Vagina (tissue), 2 donors: ENCODE measurements at places on chromosomes 5 and 9. TPM values are rescaled to one million over a fixed set of nuclear protein-coding genes. Genes with fewer than 3 reads are reported as not detected.
A peak's percentile ranks its signal among the peaks of the same experiment; 100 is the strongest.

- H3K4me1 ChIP-seq: peaks cover 5% of the 10 kb centered on the region
- no peaks in the 10 kb centered on the region for H3K36me3 ChIP-seq
- H3K27ac ChIP-seq: no peak overlapping the region
- no peak for DNase-seq
These were observed 19.6 kb upstream of the ENC1 start for GRCh38 chr5:74660140-74660539.

DOK3 gene
- 12.0 TPM for total RNA-seq

DNA sequence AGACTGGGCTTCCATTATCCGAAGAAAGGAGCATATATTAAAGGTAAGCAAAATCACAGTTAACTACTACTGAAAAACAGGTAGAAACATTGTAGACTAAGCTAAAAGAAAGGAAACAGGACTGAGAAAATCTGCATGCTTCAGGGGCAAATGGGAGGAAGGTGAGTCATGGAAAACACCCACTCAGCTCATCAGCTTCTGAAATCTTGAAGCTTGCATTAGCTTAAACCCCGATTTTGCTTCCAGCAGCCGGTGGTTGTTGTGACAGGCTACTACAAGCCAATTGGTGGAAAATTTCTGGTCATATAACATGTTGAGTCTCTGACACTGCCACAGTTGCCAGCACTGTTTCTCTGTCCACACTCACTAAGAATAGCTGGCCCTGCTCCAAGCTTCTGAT is 179.6 kb upstream of the PUM3 start:
- H3K4me3 ChIP-seq: no peak overlapping the region
- no peaks in the 10 kb centered on the region for H3K4me1 ChIP-seq
- no peaks in the 10 kb centered on the region for H3K36me3 ChIP-seq
- no peak overlapping the region for H3K27ac ChIP-seq

SMIM3 gene
- 46.7 TPM for total RNA-seq

DNA sequence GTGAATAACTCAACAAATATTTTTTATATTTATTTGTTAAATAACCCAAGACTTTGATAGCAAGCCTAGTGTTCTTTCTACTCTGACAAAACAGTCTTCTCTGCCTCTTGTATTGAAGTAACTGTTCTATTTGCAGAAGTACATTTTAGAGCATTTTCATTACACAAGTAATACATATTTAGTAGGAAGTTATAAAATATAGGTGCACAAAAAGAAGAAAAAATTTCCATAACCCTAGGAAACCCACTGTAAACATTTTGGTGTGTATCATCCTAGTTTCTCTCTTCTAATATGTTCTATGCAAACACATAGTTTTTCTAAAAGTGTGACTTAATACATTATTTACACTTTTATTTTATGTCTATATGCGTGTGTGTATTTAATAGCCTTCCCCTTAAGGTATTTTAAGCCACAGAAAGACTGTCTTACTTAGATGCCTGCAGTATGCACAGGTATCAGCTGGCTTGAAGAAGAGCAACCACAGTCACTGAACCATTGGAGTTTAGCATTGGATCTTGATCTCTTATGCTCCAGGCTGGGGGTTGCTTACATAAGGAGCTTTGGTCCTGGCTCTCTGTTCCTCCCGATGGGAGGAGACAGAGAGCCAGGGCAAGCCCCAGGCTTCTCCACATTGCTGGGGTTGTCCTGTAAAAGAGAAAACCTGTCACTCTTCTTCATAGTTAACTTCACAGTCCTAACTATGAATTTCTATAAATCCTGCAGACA is 3.8 kb downstream of the SELENOP start:
- peak overlapping the region; percentile 25 for H3K4me3 ChIP-seq
- H3K36me3 ChIP-seq: no peaks in the 10 kb centered on the region
- H3K27ac ChIP-seq: peak overlapping the region; percentile 87
- H3K4me1 ChIP-seq: peaks cover 25% of the 10 kb centered on the region

GRCh38 chr9:112279501-112279900 is 53.9 kb downstream of the PTBP3 start:
- no peak overlapping the region for H3K27ac ChIP-seq
- H3K4me1 ChIP-seq: peaks cover 24% of the 10 kb centered on the region
- H3K36me3 ChIP-seq: no peaks in the 10 kb centered on the region
- no peak overlapping the region for H3K4me3 ChIP-seq
- DNase-seq: no peak

DNA sequence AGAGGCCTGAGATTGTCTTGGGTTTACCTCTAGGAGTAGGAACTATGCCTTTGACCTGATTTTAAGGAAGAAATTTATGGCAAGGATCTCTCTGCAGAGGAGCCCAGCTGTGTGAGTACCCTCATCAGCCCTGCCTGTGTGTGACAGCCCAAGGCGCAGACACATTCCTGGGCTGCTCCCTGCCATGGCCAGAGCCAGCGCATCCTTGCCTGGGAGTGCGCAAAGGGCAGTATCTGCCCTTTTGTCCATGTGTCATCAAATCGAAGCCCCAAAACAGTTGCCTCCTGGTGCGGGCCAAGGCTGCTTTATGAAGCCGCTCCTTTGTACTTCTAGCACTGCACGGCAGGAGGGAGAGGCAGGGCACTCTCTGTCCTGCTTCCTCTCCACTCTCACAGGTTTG is 51.9 kb downstream of the PRRT1B start:
- no peak overlapping the region for H3K27ac ChIP-seq
- no peaks in the 10 kb centered on the region for H3K27me3 ChIP-seq
- H3K4me3 ChIP-seq: no peak overlapping the region
- H3K36me3 ChIP-seq: peaks cover 55% of the 10 kb centered on the region
- no peak for DNase-seq
- no peaks in the 10 kb centered on the region for H3K4me1 ChIP-seq

- H3K36me3 ChIP-seq: no peaks in the 10 kb centered on the region
- no peak overlapping the region for H3K4me3 ChIP-seq
- H3K27me3 ChIP-seq: no peaks in the 10 kb centered on the region
These were observed 41.8 kb downstream of the KCNT1 start for GRCh38 chr9:135743546-135744332.

DNA sequence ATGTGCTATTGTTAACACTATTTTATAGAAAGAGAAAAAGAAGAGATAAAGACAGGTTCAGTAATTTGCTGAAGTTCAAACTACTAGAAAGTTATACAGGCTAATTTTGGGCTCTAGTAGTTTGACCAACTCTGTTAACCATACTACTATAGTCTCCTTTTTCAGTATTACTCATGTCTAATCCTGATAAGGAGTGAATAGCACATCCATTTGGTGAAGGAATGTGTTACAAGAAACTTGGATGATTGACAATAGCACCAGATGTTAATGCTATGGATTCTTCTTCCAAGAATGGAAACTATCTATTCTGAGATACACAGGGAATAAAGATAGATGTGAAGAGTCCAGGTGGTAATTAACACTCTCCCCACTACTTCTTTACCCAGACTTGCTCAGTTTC is 677.3 kb downstream of the PRELID2 start:
- H3K27me3 ChIP-seq: no peaks in the 10 kb centered on the region
- no peak overlapping the region for H3K27ac ChIP-seq
- no peak for DNase-seq
- H3K36me3 ChIP-seq: no peaks in the 10 kb centered on the region
- no peak overlapping the region for H3K4me3 ChIP-seq

ZNF367 gene
- 0.74 TPM for total RNA-seq

GRCh38 chr5:110865400-110866094 is 126.7 kb downstream of the SLC25A46 start:
- H3K27me3 ChIP-seq: no peaks in the 10 kb centered on the region
- no peak overlapping the region for H3K4me3 ChIP-seq
- no peaks in the 10 kb centered on the region for H3K4me1 ChIP-seq
- H3K36me3 ChIP-seq: no peaks in the 10 kb centered on the region
- no peak overlapping the region for H3K27ac ChIP-seq
- DNase-seq: no peak

- no peaks in the 10 kb centered on the region for H3K27me3 ChIP-seq
- H3K36me3 ChIP-seq: no peaks in the 10 kb centered on the region
- no peak overlapping the region for H3K4me3 ChIP-seq
- H3K27ac ChIP-seq: no peak overlapping the region
- H3K4me1 ChIP-seq: peaks cover 9% of the 10 kb centered on the region
These were observed 204.6 kb upstream of the CD180 start for GRCh38 chr5:67401172-67401571.

- H3K27ac ChIP-seq: no peak overlapping the region
- no peaks in the 10 kb centered on the region for H3K27me3 ChIP-seq
- H3K36me3 ChIP-seq: no peaks in the 10 kb centered on the region
- no peak overlapping the region for H3K4me3 ChIP-seq
- no peak for DNase-seq
- H3K4me1 ChIP-seq: peaks cover 14% of the 10 kb centered on the region
These were observed 114.8 kb downstream of the TLE4 start for GRCh38 chr9:79686381-79687130.

GRCh38 chr5:59466271-59466670 is 427.3 kb downstream of the PDE4D start:
- no peak overlapping the region for H3K27ac ChIP-seq
- no peak for DNase-seq
- no peaks in the 10 kb centered on the region for H3K4me1 ChIP-seq
- no peaks in the 10 kb centered on the region for H3K27me3 ChIP-seq
- H3K36me3 ChIP-seq: no peaks in the 10 kb centered on the region

DNA sequence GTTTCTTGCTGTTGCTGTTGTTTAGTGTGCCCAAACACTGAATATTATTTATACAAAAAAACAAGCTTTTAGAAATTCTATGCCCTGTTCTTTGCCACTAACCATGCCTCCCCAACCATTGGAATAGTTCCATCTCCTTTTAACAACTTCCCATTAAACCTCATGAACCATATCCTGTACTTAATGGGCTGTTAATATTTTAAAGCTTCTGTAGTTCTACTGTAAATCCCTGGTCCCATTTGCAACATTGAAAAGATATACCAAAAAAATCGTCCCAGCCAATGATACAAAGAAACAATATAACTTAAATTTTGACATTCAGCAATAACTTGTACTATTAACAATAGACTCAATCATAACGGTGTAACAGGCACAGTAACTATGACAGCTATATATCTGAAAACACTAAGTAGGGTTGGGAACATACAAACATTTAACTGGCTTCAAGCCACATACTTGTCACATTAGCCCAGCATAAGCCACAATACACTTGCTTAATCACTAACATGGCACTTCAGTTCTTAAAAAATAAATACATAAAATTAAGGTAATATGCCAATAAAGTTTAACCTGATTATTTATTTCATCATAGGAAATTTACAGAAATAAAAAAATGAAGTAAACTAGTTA is 86.1 kb downstream of the ADAMTS6 start:
- H3K4me3 ChIP-seq: no peak overlapping the region
- no peaks in the 10 kb centered on the region for H3K36me3 ChIP-seq
- no peaks in the 10 kb centered on the region for H3K4me1 ChIP-seq
- no peak for DNase-seq
- H3K27me3 ChIP-seq: no peaks in the 10 kb centered on the region

PTCD2 gene
- 6.9 TPM for total RNA-seq

GRCh38 chr9:87739546-87739945 is 13.6 kb downstream of the CTSL start:
- no peak overlapping the region for H3K4me3 ChIP-seq
- no peaks in the 10 kb centered on the region for H3K27me3 ChIP-seq
- no peaks in the 10 kb centered on the region for H3K36me3 ChIP-seq
- no peaks in the 10 kb centered on the region for H3K4me1 ChIP-seq

TMEM215 gene
- not detected for total RNA-seq

KLF9 gene
- 98.5 TPM for total RNA-seq

DNA sequence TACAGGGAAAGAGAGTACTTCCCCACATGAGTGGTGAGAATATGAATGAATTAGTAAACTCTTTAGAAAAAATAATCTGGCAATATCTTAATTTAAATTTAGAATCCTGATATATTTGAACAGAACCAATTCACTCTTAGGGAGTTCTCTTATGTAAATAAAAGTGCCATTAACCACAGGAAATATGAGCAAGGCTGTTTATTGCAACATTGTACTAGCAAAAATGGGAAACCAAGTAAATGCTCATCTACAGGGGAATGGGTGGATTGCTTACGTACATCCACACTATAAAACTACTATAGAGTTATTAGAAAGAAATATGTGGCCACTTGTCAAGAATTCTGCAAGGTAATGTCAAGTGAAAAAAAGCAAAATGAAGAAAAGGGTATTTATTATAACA is 274.5 kb downstream of the TLE1 start:
- no peak overlapping the region for H3K27ac ChIP-seq
- H3K4me1 ChIP-seq: peaks cover 4% of the 10 kb centered on the region
- no peak overlapping the region for H3K4me3 ChIP-seq

SLC34A1 gene
- not detected for total RNA-seq

DNA sequence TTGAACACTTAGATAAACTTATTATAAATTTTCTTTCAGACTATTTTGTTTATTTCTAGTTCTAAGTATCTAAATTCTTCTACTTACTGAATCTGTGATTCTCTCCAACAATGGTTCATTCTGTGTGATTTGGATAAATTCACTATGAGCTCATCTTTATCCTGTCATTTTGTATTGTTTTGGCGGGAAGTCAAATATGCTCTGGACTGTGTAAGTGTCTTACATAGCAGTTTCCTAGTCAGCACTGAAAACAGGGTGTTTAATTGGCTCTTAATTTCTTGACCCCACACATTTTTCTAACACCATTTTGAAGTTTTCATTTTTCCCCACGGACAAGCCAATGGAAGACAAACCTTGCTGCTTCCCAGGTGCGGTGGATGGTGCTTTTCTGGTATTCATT is 207.0 kb upstream of the ACO1 start:
- no peak overlapping the region for H3K27ac ChIP-seq
- no peaks in the 10 kb centered on the region for H3K27me3 ChIP-seq
- H3K4me3 ChIP-seq: no peak overlapping the region
- DNase-seq: no peak
- H3K4me1 ChIP-seq: no peaks in the 10 kb centered on the region

GRCh38 chr5:95032801-95033200 is 252.1 kb downstream of the MCTP1 start:
- H3K4me1 ChIP-seq: no peaks in the 10 kb centered on the region
- H3K27ac ChIP-seq: no peak overlapping the region
- H3K36me3 ChIP-seq: no peaks in the 10 kb centered on the region
- H3K27me3 ChIP-seq: no peaks in the 10 kb centered on the region
- DNase-seq: no peak
- no peak overlapping the region for H3K4me3 ChIP-seq

- no peaks in the 10 kb centered on the region for H3K27me3 ChIP-seq
- no peak for DNase-seq
- H3K27ac ChIP-seq: no peak overlapping the region
- no peak overlapping the region for H3K4me3 ChIP-seq
- H3K36me3 ChIP-seq: no peaks in the 10 kb centered on the region
These were observed 95.6 kb downstream of the MLLT3 start for GRCh38 chr9:20526500-20527319.

DNA sequence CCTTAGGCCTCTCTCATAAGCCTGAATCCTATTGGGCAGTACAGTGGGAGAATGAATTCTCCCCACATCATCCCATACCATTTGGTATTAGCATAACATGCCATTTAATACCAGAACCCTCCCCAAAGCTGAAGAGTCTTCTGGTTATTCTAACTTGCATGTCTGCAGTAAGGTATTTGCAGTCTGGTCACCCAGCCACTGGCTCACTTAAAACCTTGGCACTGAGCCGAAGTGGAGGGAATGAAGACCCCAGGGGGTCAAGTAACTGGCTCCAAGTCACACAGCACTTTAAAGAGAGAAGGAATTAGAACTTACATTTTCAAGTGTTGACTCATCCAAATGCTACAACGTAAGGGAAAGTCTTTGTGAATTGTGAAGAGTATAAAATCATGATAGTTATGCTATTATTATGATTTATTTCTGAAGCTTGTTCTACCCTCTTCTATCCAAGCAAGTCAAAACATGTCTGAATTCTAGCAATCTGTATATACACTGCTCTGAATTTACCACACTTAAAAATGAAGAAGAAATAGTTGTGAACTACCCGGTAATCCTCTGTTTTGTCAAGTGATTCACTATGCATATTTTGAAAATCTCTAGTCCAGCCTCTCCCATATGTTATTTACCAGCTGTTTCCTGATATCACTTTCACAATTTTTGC is 28.5 kb downstream of the GLRA1 start:
- no peaks in the 10 kb centered on the region for H3K27me3 ChIP-seq
- no peaks in the 10 kb centered on the region for H3K4me1 ChIP-seq
- no peak for DNase-seq

MAP1B gene
- total RNA-seq: 386 TPM

MLANA gene
- not detected for total RNA-seq
